ENCODE measurements at places on chromosomes 13 and 19. TPM values are rescaled to one million over a fixed set of nuclear protein-coding genes. Genes with fewer than 3 reads are reported as not detected.

ZNF627 gene
- total RNA-seq, result 13.6 TPM

GRCh38 chr19:54339646-54340358, 840 bp upstream of the LILRA4 start:
- no peak for DNase-seq

ZNF613 gene
- 6.0 TPM for total RNA-seq

- peak; percentile 67 for DNase-seq
Observed at GRCh38 chr19:57103573-57104277, 16.1 kb upstream of the USP29 start.

DNA sequence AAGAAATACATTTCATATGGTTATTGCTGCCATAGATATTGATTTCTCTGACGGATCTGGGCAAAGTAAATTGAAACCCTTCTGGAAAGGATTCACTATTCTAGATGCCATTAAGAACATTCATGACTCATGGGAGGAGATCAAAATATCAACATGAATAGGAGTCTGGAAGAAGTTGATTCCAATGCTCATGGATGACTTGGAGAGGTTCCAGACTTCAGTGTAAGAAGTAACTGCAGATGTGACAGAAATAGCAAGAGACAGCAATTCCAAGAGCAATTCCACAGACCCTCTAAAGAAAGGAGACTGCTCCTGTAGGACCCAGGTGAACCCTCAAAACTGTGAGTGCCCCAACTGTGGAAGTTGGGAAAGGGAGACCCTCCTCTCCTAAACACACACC, 30.9 kb upstream of the KCTD12 start:
- DNase-seq, result no peak

PLPP2 gene
- 8.6 TPM for total RNA-seq

- DNase-seq, result no peak
Observed at GRCh38 chr13:46031581-46032263, 20.8 kb downstream of the ZC3H13 start.

DNA sequence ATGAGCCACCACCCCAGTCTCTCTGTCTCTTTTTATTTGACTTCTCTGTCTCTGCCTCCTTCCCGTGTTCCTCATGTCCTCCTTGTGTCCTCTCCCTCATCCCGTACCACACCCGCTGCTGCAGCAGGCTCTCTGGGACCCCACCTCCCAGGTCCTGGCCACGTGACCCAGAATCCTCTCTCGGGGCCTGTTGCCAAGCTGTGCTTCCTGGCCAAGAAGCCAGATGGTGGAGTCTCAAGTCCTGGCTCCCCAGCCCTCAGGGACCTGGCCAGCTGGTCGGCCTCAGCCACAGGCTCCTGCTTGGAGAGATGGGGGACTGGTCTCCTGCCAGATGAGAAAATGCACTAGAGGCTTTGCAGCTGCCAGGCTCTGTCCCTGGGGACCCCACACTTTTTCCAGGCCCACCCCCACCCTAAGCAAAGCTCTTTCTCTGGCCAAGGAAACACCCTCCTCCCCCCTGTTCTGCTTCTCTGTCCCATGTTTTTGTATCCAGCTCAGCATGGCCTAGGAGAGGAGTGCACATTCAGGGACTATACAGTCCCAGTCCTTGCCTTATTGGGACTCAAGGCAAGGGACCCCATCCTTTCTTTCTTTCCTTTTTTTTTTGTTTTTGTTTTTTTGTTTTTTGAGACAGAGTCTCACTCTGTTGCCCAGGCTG, 34.3 kb upstream of the SHKBP1 start:
- no peak for DNase-seq

GRCh38 chr13:90510319-90510718, 837.2 kb upstream of the MIR17HG start:
- no peak for DNase-seq

DNA sequence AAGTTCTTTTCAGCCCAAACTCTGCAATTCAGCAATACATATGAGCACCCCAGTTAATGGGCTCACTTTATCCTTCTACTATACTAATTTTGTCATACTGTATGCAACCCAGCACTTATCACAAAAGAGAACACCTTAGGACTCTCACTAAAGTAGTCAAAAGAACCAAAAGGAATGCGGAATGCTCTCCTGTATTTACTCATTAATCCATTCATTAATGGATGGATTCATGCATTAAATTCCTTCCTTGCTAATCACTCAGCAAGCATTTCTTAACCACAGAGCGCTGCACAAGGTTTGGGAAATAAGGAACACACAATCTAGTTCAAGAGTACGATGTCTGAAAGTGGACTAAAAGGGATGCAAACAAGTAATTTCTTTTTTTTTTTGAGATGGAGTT, 12.8 kb upstream of the DOCK9 start:
- no peak for DNase-seq

DNA sequence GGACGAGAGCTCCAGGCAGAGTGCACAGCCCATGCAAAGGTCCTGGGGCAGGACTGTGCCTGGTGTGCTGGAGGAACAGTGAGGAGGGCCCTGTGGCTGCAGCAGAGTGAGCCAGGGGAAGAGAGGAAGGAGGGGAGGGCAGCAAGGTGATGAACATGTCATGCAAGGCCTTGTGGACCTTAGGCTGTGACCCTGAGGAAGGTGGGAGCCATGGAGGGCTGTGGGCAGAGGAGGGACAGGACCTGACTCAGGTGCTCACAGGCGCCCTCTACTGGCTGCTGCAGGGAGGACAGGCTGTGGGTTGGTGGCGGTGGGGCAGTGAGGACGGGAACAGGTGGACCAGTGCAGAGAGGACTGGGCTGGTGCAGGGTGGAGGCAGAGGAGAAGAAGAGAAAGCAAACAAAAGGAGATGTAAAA, 170.3 kb downstream of the PTPRS start:
- no peak for DNase-seq

DNA sequence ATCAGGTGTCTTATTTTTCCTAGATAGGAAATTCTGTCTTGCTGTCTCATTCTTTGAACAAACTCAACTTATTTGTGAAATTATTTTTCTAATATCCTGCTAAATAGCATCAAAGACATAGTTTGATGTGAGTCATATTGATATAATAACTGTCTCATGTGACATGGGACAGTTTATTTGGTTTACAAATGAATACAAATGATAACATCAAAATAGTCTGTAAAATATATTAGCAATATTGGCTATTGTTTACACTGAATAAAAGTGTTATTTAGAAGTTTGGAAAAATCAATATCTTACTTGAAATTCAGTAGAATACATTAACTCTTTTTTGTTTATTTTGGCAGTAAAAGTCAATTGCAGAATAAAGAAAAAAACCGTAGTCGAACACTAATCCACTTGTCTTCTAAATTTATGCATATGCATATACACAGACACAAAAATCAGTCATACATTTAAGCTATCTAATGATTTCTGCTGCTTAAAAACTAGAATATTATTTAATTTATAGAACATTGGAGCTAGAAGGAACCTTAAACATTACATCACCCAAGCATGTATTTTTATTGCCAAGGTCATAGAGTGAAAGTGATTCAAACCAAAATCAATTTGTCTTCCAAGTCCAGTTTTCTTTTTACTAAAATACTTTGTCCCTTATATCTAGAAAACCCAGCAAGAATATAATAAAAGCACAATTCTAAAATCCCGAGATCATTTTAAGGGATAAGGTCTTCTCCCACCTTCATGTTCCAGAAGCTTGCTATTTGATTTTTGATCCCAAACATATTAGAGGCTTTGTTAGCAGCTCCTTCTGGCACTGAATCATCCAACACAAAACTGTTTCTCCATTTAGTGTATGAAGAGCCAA, 776.5 kb upstream of the SLITRK1 start:
- DNase-seq, result no peak

FXYD7 gene
- 5.5 TPM for total RNA-seq

- no peak for DNase-seq
Observed at GRCh38 chr19:29397748-29398147, 128.0 kb upstream of the VSTM2B start.

DNA sequence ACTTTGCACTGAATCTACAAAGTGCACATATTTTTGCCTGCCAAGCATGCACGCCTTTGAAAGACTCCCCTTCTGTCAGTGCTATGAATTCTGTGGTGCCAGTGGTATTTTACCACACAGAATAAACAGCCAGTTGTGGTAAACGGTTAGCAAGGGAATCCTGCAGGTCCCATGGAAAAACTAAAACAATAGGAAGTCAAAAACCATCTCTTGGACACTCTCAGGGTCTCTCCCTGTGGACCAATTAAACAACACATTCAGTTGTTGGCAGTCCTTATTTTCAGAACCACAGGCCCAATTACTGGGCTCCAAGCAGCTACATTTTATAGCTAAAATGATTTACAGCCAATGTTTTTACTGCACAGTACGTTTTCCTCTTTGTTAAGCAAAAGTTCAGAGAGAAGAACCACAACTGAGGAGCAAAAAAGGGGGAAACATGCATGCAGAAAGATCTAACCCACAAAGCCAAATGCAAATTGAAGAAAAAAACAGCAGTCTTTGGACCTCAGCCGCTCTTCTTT, 116.9 kb downstream of the KCTD12 start:
- DNase-seq, result no peak

GRCh38 chr19:35316560-35316959, 12.4 kb upstream of the CD22 start:
- DNase-seq, result no peak

- DNase-seq, result no peak
Observed at GRCh38 chr19:41537789-41538188, 38.2 kb upstream of the CEACAM21 start.

HIPK4 gene
- total RNA-seq, result 0.36 TPM

GRCh38 chr19:28614634-28615545, 598.1 kb downstream of the UQCRFS1 start:
- no peak for DNase-seq

ZNF414 gene
- 22.2 TPM for total RNA-seq

GRCh38 chr19:56111601-56112312, 9.3 kb downstream of the ZNF787 start:
- DNase-seq, result no peak

DNA sequence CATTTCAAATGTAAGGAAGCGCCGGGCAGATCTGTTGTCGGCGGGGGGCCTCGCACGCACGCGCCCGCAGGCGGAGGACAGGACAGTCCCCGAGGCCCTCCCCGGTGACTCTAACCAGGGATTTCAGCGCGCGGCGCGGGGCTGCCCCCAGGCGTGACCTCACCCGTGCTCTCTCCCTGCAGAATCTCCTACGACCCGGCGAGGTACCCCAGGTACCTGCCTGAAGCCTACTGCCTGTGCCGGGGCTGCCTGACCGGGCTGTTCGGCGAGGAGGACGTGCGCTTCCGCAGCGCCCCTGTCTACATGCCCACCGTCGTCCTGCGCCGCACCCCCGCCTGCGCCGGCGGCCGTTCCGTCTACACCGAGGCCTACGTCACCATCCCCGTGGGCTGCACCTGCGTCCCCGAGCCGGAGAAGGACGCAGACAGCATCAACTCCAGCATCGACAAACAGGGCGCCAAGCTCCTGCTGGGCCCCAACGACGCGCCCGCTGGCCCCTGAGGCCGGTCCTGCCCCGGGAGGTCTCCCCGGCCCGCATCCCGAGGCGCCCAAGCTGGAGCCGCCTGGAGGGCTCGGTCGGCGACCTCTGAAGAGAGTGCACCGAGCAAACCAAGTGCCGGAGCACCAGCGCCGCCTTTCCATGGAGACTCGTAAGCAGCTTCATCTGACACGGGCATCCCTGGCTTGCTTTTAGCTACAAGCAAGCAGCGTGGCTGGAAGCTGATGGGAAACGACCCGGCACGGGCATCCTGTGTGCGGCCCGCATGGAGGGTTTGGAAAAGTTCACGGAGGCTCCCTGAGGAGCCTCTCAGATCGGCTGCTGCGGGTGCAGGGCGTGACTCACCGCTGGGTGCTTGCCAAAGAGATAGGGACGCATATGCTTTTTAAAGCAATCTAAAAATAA, 18.2 kb downstream of the IL17D start:
- no peak for DNase-seq

DNA sequence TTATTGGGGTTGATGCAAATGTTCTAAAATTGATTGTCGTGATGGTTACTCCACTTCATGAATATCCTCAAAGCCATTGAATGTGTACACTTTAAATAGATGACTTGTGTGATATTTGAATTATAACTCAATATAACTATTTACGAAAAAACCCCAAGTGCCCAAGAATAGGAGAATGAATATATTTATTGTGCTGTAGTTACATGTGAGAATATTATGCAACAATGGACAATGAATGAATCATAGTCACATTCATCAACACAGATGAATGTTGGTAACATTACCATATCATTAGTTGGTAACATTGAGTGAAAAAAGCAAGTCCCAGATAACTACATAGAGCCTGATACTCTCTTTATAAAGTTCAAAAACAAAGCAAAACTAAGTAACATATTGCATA, 127.8 kb upstream of the UBL3 start:
- DNase-seq, result no peak

NDUFS7 gene
- 57.5 TPM for total RNA-seq

- DNase-seq, result no peak
Observed at GRCh38 chr19:42111384-42111783, 20.9 kb downstream of the POU2F2 start.

CACNG8 gene
- total RNA-seq, result 0.22 TPM

CELF5 gene
- total RNA-seq, result 0.18 TPM

DNA sequence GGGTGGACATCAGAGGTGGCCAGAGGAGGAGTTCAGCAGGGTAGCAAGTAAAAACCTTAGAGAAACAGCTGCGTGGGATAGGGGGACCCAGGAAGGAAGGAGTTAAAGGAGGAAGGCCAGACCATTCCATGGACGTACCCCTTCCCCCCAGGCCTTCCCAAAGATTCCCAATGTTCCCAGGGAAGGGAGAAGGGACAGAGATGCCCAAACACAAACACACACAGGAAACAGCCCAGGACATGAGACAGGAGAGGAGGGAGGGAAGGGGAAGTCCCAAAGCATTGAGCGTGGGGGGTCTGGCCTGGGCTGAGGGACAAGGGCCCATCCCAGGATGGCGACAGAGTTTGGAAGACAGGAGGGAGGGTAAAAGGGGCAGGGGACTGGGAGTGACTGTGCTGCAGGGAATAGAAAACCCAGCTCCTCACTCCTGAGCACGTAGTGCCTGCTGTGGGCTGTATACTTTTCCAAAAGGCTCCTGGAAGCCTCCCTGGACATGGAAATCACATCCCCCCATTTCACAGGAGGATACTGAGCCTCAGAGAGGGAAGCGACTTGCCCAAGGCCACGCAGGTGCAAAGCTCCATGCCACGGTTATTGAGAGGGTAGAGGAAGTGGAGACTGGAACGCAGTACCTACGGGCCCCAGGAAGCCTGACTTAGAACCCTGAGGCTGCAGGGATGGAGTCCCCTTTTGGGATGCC, 1.1 kb downstream of the SYDE1 start:
- no peak for DNase-seq

C19orf38 gene
- 2.7 TPM for total RNA-seq

DNA sequence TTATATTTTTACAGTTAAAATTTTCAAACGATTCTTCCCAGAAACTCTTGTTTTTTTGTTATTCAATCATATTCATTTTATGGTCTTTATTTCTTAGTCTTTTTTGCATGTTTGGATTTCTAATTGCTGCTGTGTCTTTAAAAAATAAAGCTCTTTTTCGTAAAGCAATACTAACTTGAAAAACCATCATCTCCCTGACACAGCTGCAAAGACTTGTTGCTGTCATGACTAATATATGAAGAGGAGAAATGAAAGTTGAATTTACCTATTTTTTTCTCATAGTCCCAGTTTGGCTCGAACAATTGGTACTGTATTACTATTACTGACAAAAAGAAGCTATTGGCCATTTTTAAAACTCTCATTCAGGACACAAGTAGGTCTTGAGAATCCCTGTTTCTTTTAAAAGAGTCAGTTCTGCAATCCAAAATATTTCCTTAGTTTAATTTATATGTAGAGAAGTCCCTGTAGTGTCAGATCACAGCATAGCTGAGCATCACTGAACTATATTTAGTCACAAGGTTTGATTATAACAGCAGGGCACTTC, 12.1 kb upstream of the SPART start:
- DNase-seq, result no peak

GRCh38 chr19:55479045-55479444, 2.6 kb downstream of the ZNF628 start:
- DNase-seq, result no peak

- no peak for DNase-seq
Observed at GRCh38 chr13:44713788-44714469, 137.8 kb upstream of the TSC22D1 start.
